Retinal pigment epithelial cell (primary cell): ENCODE measurements at places on chromosomes 16 and 17.

- no peak for DNase-seq
These were observed 23.6 kb upstream of the ABR start for GRCh38 chr17:1203111-1203966.

DNA sequence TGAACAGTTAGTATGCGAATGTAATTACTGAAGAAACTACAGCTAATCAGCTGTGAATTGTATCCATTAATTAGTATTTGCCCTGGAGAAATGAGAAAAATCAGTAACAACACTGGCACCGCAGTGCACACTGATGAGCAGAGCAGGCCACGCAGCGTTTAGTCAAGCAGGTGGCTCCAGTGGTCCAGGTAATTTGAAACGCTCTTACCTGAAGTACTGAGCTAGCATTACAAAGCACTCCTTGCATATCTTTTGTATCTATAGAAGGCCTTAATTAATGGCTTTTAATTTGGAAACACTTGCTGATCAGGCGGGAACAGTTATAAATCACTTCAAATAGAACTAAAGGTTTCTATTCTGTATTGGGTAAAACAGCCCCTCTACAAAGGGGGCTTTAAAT is 76.4 kb downstream of the TOX3 start:
- DNase-seq = no peak

GRCh38 chr17:4136373-4136772 is 6.5 kb downstream of the ZZEF1 start:
- DNase-seq = peak; percentile 49

GRCh38 chr17:76458580-76459490 is 5.9 kb upstream of the UBE2O start:
- no peak for DNase-seq

- no peak for DNase-seq
These were observed 9.6 kb upstream of the OR2C1 start for GRCh38 chr16:3346041-3346440.

DNA sequence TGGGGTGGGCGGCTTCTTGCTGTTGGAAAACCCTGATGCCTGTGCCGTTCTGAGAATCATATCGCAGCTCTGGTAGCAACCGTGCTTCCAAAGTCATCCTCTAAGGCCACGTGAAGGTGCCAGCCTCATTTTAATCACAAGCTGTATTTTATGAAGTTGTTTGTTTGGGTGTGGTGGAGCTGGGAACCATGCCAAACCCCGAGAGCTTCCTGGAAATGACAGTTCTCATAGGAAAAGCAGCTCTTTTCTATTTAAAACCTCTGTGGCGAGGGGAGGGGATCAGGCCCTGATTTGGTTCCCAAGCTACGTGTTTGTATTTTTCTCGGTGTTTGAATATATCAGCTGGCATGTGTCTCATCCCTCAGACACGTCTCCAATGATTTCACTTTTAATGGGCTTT is 21.7 kb downstream of the KNOP1 start:
- DNase-seq = peak; percentile 89

GRCh38 chr16:58306327-58306726 is 11.5 kb upstream of the PRSS54 start:
- DNase-seq = peak; percentile 14

- DNase-seq = peak; percentile 90
These were observed 11.0 kb upstream of the KRT17 start for GRCh38 chr17:41635121-41636097.

DNA sequence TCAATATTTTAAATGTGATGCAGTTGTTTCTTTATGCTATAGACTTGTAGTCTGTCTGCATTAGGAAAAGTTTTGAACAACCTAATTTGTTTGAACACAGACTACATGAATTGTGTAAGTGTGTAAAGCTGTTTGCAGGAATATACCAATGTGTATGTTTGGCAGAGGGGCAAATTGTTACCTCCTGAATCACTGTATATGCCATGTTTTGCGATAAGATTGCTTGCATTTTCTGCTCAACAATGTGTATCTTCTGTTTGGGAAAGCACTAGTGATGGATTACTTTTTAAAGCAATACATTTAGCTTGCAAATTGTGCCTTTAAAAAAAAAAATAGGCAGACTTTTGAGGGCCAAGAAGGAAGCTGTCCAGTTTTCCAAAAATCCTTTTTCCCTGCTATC is 14.6 kb downstream of the RBBP6 start:
- DNase-seq = no peak

- peak; percentile 66 for DNase-seq
These were observed 271.5 kb downstream of the PHKB start for GRCh38 chr16:47732523-47733111.

DNA sequence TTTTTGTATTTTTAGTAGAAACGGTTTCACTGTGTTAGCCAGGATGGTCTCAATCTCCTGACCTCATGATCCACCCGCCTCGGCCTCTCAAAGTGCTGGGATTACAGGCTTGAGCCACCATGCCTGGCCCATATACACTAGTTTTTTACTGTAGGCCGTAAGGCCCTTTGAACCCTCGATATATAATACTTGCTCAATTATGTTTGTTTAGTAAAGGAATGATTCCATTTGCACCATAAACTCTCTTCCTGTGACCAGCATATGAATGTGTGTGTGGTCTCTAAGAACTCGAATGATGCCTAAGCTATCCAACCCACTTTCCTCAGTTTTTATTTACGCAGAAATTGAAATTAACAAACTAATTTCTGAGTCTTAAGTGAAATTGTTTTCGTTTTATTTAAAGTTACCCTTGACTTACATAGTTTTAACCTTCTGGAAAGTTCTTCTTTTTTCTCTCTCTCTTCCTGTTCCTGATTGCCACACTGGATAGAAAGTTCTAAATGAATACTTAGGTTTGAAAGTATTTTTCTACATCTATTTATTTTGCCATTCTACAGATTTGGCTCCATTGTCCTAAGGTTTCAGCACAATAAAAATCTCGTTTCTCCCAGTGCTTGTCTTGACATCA is 37.9 kb downstream of the PIGL start:
- no peak for DNase-seq

- no peak for DNase-seq
These were observed 34.8 kb downstream of the UBN1 start for GRCh38 chr16:4882000-4882632.

- DNase-seq = no peak
These were observed 867 bp upstream of the LIMD2 start for GRCh38 chr17:63700528-63701455.

DNA sequence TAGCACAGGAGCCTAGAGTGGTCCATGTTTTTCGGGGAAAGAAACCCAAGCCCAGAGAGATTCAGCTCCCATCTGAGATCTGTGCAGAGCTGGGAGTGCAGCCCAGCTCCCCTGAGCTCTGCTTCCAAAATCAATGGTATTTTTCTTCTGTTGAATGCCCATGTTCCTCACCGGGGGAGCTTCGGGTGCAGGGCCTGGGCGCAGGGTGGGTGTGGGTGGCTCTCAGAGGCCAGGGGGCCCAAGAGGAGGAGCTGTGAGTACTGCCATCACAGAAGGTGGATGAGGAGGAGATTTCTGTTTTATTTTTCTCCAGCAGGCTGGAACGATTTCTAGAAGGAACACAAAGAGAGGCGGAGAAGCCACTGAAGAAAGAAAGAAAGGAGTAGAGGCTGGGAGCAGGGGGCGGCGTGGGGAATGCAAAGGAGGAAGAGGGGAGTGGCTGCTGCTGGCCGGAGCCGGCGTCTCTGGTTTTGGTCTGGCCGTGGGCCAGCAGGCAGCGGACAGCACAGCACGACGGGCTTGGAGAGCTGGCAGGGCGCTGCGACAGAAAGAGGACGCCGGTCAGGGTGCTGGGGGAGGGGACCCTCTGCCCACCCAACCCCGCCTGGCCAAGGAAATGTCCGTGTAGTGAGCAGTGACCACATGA is 76.2 kb upstream of the KSR1 start:
- no peak for DNase-seq

DNA sequence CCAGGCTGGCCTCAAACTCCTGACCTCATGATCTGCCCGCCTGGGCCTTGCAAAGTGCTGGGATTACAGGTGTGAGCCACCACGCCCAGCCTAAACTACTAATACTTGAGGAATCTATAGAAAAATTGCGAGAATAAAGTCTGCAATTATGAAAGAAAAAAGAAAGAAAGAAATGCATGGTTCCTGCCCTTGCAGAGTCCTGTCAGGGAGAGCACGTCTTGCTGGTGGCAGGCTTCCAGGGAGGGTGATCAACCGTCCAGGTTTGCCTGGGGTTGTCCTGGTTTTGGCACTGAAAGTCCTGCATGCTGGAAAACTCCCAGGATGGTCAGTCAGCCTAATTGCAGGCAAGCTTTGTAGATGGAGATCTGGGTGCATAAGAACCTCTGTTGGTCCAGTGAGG is 21.5 kb upstream of the KIFC3 start:
- DNase-seq = no peak

GRCh38 chr17:49776551-49777300 is 11.8 kb upstream of the KAT7 start:
- no peak for DNase-seq

DNA sequence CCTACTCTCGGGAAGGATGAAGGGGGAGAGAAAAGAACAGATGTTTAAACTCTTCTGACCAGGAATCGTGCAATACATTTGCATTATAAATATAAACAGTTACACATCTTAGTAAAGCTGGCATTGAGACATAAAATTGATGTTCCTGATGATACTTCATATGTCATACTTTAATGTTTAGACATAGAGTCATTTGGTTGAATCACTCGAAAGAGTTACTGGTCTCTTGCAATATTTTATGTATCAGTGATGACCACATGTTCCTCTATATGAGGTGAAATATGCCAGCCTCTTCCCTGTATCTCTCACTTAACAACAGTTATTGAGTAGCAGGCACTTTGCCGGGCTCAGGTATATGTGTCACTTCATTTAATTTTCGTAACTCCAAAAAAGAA is 49.7 kb upstream of the PMFBP1 start:
- no peak for DNase-seq

GRCh38 chr17:2850991-2851390 is 54.8 kb downstream of the RAP1GAP2 start:
- no peak for DNase-seq

- no peak for DNase-seq
These were observed 2.1 kb downstream of the ST6GALNAC1 start for GRCh38 chr17:76641501-76641900.

GRCh38 chr17:28743243-28744103 is at the start of gene TRAF4:
Gene TRAF4, plus strand, starts transcription at chr17:28744011. Its CDS starts 102 bp downstream, at chr17:28744113.
- peak; percentile 69 for DNase-seq

GRCh38 chr17:60887614-60888028 is 210.0 kb downstream of the BCAS3 start:
- DNase-seq = no peak

DNA sequence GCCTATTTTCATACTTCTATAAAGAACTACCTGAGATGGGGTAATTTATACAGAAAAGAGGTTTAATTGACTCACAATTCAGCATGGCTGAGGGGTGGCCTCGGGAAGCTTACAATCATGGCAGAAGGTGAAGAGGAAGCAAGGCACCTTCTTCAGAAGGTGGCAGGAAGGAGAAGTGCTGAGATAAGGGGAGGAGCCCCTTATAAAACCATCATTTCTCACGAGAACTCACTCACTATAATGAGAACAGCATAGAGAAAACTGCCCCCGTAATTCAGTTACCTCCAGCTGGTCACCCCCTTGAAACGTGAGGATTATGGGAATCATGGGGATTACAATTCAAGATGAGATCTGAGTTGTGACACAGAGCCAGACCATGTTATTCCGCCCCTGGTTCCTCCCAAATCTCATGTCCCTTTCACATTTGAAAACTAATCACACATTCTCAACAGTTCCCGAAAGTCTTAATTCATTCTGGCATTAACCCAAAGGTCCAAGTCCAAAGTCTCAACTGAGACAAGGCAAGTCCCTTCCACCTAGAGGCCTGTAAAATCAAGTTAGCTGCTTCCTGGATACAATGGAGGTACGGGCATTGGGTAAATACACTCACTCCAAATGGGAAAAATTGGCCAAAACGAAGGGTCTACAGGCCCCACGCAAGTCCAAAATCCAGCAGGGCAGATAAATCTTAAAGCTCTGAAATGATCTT is 237.7 kb downstream of the CDH13 start:
- no peak for DNase-seq

DNA sequence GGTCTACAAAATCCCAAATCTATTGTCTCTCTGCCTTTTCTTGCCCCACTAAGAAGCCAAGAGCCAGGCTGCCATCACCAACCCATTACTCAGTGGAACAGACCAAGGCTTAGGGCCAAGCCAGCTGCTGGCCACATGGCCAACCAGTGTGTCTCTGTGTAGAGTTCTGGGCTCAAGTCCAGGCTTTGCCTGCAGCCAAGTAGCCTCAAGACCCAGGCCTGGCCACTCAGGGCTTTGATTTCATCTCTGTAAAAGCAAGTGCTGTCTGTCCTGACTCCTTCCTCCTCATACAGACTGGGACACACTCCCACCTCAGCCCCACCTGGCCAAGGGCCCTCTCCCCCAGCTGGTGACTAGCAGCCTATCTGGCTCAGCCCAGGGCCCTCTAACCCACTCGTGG is 14.6 kb downstream of the SREBF1 start:
- no peak for DNase-seq
